Hindlimb muscle (tissue), 1 donor: ENCODE measurements at places on chromosomes 2 and 18. TPM values are rescaled to one million over a fixed set of nuclear protein-coding genes. Genes with fewer than 3 reads are reported as not detected.

GRCh38 chr2:152826581-152827279 is 108.3 kb downstream of the ARL6IP6 start:
- no peak for DNase-seq

DNA sequence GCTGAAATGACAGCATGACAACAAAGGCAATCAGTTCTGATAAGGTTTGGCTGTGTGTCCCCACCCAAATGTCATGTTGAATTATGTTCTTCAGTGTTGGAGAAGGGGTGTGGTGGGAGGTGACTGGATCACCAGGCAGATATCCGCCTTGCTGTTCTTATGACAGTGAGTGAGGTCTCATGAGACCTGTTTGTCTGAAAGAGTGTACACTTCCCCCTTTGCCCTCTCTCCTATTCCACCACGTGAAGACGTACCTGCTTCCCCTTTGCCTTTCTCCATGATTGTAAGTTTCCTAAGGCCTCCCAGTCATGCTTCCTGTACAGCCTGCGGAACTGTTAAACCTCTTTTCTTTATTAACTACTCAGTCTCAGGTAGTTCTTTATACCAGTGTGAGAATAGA is 553.0 kb downstream of the DCDC2C start:
- DNase-seq: no peak

GRCh38 chr2:161946489-161947107 is 127.4 kb downstream of the DPP4 start:
- peak; percentile 24 for DNase-seq

GRCh38 chr2:39608686-39609441 is 56.9 kb upstream of the TMEM178A start:
- DNase-seq: no peak

- DNase-seq: no peak
These were observed 37.8 kb upstream of the CCDC150 start for GRCh38 chr2:196601430-196602306.

- no peak for DNase-seq
These were observed 202.4 kb downstream of the FHOD3 start for GRCh38 chr18:36499938-36500337.

DNA sequence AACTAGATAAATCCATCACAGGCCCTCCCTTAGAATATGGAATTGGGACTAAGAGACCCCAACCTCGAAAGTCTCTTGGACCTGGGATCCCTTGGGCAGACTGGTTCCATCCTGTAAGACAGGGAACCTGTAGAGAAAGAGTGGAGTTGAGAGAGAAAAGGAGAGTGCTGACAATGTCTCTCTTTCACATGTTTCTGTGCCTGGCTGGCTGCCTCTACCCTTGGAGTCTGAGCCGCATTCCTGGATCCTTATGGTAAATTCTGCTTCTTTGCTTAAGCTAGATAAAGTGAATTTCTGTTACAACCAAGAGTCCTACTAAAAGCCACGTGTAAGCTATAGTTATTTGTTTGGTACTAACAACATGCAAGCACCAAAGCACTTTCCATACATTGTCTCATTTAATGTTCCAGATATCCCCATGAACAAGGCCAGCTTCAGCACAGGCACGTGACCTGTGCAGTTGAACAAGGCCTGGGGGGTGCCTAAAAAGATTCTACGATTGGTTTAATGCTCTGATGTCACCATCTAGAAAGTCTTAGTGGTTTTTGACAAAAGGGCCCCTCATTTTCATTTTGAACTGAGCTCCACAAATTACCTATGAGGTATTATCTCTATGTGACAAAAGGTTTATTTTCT is 2.1 kb upstream of the PUM2 start:
- DNase-seq: no peak

DNA sequence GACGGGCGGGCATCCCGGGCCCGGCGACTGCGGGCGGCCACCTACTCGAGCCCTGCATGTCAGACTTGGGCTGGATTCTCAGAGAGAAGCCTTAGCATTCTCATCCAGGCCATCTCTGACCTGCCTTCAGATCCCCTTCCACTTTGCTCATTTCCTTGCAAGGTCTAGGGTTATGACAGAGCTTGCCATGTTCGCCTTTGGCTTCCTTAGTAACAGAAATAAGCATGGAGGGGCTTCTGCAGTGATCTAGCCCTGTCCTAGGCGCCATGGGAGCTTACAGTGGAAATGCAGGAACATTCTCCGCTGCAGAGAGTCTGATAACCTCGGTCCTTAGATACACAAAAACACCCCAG is 632 bp upstream of the ACVR1 start:
- DNase-seq: no peak

DNA sequence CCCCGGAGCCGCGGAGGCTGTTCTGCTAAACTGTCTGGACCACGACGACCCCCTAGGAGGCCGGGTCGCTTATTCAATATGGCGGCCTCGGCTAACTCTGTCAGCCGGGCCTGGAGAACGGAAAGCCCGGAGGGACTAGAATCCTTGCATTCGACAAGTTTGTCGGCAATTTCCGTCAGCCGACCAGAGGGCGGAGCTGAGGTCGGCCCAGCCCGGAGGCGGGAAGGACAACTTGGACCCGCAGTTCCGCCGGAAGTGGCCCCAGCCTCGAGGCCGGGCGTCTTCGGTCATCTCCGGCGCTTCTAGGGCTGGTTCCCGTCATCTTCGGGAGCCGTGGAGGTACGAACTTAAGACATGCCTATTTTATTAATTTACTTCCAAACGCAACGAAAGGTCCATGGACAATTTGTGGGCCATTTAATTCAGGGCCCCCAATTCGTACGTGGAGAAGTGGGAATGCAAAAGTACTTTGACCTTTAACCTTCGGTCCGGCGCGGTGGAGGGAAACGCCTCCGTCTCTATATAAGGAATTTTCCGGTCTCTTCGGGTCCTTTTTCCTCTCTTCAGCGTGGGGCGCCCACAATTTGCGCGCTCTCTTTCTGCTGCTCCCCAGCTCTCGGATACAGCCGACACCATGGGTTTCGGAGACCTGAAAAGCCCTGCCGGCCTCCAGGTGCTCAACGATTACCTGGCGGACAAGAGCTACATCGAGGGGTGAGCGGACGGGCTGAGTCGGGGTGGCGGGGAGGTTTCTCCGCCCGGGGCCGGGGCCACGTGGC is at the start of the genes EEF1B2 and NDUFS1:
Gene EEF1B2, plus strand, starts transcription at position 550 of the 779 bp plus-strand sequence. Its CDS starts 85 bp downstream, at position 635.
Gene NDUFS1, minus strand, starts transcription at position 99 of the 779 bp plus-strand sequence. CDS start 5,766 bp downstream, outside the sequence.
- peak; percentile 99 for DNase-seq

GRCh38 chr2:200968162-200968561 is 4.7 kb upstream of the ORC2 start:
- DNase-seq: no peak

DNA sequence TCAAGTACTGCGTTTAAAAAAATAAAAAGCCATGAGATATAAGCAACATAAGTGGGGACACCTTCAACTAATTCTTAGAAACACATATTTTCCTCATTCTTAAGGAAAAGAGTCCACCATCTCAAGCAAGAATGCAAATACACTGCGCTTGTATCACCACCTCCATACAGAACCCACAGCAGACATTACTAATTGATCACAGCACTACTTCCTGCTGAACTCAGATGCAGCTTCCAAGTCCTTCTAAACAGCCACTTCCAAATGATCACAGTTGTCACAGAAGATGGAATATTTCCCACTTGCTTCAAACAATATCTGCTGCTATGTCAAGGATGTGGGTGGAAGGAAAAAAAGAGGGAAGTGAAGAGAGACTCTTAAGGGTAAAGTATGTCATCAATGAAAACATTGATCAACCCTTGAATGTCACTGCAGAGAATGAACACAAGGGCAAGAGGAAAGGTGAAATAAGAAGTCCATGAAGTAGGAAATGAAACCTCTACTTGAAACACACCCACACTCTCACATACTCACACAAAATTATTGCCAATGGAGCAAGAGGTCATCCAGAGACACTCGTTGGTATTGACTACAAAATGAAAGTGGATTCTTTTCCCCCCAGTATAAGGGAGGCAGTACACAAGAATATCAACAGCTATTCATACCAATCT is 22.1 kb downstream of the TGFA start:
- DNase-seq: no peak

GRCh38 chr2:7539760-7540159 is 622.5 kb downstream of the RNF144A start:
- DNase-seq: no peak

- DNase-seq: no peak
These were observed 90.2 kb upstream of the ODC1 start for GRCh38 chr2:10538224-10538894.

- no peak for DNase-seq
These were observed 16.9 kb downstream of the QPCT start for GRCh38 chr2:37361216-37361815.

DNA sequence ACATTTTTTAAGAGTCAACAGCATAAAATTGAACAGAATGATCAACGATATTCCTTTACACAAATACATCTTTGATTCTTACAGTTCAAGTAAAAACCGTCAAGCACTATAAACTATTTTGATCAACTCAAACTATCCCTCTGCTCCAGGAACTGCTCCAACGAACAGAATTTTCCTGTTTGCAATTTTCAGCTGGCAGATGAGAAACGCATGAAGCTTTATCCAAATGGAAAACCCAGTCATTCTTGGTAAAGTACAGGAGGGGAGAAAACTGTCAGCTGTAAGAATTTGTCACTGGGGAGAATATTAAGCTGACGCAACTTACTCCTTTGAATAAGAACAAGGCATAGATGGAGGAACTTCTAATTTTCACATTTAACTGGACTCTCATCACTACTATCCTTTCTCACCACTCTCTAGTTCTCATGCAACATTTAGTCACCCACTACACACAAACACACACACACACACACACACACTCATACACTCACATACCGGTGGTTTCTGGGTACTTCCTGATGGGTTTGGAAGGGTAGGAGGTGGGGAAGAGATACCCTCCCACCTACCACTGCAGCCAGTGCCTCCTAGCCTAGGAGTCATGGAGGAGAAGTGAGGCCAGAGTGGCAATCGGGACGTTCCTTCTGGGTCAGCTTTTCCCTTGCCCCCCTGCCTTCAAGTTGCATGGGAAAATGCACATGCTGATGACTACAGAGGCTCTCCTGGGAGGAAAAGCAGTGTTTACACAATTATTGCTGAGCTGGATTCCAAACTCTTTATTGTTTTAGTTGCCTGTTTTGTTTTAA is 54.0 kb upstream of the SPATS2L start:
- peak; percentile 73 for DNase-seq

DNA sequence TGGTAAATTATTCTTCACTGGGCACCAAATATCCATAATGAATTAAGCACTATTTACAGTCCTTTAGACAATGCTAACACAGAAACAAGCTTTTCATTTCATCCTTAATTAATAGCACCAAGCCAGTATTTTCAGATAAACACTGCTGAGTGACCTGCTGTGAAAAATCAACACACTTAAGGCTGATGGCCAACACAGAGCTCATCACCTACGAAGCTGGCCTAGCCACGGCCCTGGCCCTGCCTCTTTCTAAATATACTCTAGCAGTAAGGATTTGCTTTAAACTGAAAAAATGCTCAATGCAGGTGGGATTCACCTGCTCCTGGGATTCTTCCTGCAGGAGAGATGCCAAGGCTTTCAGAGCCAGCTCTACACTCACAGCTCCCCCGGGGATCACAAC is 18.4 kb downstream of the CYB5A start:
- no peak for DNase-seq

- DNase-seq: no peak
These were observed 59.2 kb upstream of the IL1R1 start for GRCh38 chr2:102083393-102083703.

- DNase-seq: no peak
These were observed 82.6 kb upstream of the ST8SIA3 start for GRCh38 chr18:57269756-57270155.

GRCh38 chr2:223230352-223230751 is 178.4 kb downstream of the KCNE4 start:
- DNase-seq: no peak

- no peak for DNase-seq
These were observed 95.4 kb downstream of the ZAP70 start for GRCh38 chr2:97808816-97809215.

- DNase-seq: no peak
These were observed 63.6 kb upstream of the ACSL3 start for GRCh38 chr2:222797261-222797660.

- no peak for DNase-seq
These were observed 91.0 kb upstream of the CCBE1 start for GRCh38 chr18:59787998-59788790.

- no peak for DNase-seq
These were observed 5.1 kb upstream of the ODC1 start for GRCh38 chr2:10452956-10453904.

DNA sequence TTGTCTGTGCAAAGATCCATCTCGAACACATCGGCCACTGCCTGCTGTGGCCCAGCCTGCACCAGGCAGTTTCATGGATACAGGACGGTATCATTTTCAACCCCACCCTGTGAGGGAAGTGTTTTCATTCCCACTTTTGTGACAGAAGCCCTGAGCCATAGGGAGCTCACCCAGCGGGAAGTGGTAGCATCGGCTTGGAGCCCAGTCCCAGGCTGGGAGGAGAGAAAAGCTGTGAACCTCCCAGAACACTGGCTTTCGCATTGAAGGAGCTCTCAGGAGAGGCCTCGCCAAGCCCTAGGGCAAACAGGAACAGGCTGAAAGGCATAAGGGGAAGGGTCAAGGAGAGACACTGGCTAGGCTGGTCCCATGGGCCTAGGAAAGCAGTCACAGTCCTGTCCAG is 166.1 kb downstream of the TFCP2L1 start:
- DNase-seq: no peak

- DNase-seq: no peak
These were observed 329.1 kb downstream of the SATB2 start for GRCh38 chr2:199128476-199129229.

The FEZ2 gene
- polyA plus RNA-seq: 65.0 TPM

The C2orf72 gene
- polyA plus RNA-seq: 0.31 TPM

The FN1 gene
- 373 TPM for polyA plus RNA-seq

The NFU1 gene
- polyA plus RNA-seq: 54.1 TPM

The IL1RL1 gene
- polyA plus RNA-seq: 0.41 TPM

The B3GNT7 gene
- 0.68 TPM for polyA plus RNA-seq

The USP34 gene
- polyA plus RNA-seq: 75.2 TPM

The STPG4 gene
- polyA plus RNA-seq: not detected

The DHRS9 gene
- polyA plus RNA-seq: 3.0 TPM

The PTPRM gene
- 80.2 TPM for polyA plus RNA-seq

The ZBTB7C gene
- 5.8 TPM for polyA plus RNA-seq

The PPP4R1 gene
- polyA plus RNA-seq: 57.2 TPM

The CAB39 gene
- 66.6 TPM for polyA plus RNA-seq

The REEP1 gene
- 88.7 TPM for polyA plus RNA-seq

The ALK gene
- polyA plus RNA-seq: 0.18 TPM

The MRO gene
- polyA plus RNA-seq: 0.39 TPM

The CCDC68 gene
- 0.35 TPM for polyA plus RNA-seq

The TRPM8 gene
- polyA plus RNA-seq: 0.17 TPM

The KRTCAP3 gene
- 1.4 TPM for polyA plus RNA-seq

The GKN2 gene
- polyA plus RNA-seq: not detected

The HOXD8 gene
- 45.0 TPM for polyA plus RNA-seq

The SERPINB11 gene
- not detected for polyA plus RNA-seq

The RAD51AP2 gene
- polyA plus RNA-seq: 0.25 TPM

The CFC1 gene
- not detected for polyA plus RNA-seq
